ENCODE measurements at places on chromosomes 2 and 18. TPM values are rescaled to one million over a fixed set of nuclear protein-coding genes. Genes with fewer than 3 reads are reported as not detected.

GRCh38 chr2:30707304-30707903, 99.8 kb downstream of the CAPN13 start:
- DNase-seq = no peak

- no peak for DNase-seq
These were observed 338.4 kb downstream of the SOCS6 start for GRCh38 chr18:70627182-70627802.

DNA sequence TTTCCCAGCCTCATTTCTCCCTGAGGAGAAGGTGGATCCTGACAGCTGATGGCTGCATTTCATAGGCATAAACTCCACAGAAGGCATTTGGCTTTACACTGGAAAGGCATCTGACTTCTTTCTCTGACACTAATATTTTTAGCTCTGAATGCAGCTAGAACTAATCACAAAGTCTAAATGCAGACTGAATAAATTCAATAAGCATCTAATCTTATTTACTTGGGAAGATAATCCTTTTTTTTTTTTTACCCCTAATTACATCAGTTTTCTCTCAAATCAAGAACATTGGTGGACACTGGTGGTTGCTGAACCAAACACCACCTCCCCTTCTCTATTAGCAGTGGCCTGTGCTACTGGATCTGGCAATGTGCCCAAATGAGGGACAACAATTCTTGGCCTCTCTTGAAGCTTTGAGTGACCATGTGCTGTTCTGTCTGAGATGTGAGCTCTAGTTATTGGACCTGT, 50.9 kb upstream of the CD226 start:
- no peak for DNase-seq

GRCh38 chr18:25306671-25307070, 45.3 kb downstream of the ZNF521 start:
- no peak for DNase-seq

Gene EPC2
- 25.2 TPM for total RNA-seq
